Adipocyte (in vitro differentiated cells): ENCODE measurements at places on chromosomes 5 and 9.

DNA sequence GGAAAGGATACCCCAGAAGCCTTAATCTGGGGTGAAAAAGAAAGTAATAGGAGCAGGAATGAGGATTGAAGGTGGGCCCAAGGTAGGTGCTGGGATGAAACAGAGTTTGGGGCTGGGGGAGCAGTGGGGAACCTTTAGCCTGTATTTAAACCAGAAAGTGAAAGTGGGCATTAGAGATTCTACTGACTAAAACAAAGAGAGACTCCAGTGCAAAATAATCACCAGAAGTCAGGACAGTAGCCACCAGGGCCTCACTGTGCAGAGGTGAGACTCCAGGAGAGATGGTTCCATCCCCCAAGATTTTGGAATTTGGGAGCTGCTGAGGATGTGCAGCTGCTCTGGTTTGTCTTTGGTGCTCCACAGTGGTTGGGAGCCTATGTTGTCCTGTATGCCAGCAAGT is 13.1 kb downstream of the DNAJB5 start:
- DNase-seq = no peak

GRCh38 chr9:75233011-75233410 is 144.7 kb downstream of the OSTF1 start:
- no peak for DNase-seq

DNA sequence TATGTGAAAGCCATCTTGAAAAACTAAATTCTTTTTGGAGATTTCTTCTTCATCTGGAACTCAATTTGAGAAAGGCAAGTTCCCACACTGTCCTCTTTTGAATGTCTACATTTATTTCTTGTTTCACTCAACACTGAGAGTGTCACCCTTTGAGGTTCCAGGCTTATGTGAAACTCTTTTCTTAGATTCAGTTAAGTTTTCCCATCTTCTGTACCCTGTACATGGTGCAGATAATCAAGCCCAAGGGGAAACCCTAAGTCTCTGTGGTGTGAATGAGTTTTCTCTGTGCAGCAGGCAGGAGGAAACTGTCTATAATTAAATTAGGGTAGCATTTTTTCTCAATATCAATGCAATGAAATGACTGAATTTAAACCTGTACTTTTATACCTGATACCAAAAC is 72.3 kb upstream of the PRLR start:
- DNase-seq = no peak

- DNase-seq = peak; percentile 34
Measured at GRCh38 chr5:119055294-119055693, 15.6 kb upstream of the DMXL1 start.

DNA sequence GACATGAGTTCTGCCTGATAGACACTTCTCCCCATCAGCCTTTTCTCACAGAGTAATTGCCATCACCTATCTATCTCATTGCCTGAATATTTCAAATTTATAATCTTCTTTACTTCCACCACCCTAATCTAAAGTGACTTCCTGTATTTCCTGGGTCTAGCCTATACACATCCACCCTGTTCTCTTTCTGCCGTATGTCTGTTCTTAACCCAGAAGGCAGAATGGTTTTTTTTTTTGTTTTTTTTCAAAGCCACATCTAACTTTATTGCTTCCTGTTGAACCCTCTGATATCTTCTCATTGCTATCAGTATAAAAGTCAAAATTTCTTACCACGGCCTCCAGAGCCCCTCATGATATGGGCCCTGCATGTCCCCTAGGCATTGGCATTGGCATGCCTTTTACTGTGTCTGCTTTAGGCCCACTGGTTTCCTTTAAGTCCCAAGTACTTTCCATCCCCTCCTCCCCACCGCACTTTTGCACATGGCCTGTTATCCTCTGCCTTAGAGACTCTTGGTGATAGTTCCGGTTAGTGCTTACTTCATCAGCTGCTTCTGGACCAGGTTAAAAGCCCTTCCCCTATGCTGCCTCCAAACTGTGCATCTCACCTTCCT is 159.9 kb downstream of the MAN2A1 start:
- DNase-seq = no peak

DNA sequence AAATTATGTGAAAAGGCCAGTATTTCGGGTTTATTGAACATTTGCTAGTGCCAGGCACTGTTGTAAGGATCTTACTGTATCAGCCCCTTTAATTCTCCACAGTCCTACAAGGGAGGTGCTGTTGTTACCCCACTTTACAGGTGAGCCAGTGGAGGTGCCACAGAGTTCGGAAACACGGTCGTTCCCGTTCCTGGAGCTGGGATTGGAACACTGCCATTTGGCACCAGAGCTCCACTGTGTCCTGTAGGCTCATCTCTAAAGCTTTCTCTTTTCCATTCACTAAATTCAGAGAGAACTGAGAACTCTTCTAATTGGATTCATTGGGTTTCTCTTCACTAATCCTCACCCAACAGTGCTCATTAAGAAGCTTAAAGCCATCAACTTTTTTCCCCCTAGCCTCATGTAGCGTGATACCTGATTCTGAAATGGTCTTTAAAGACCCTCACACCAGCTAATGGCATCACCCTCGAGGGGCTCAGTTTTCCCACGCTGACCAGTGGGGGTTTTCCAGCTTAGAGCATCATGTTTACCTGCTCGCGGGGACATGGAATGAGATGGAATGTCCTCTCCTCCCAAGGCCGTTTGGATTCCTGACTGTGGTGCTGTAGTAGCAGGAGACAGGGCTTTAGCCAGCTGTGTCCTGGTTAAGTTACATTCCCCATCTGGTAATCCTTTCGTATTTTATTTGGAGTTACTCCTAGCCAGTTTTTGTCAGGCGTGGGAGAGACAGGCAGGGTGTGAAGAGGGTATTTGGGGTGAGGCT is 5.8 kb downstream of the ERGIC1 start:
- no peak for DNase-seq

- DNase-seq = no peak
Measured at GRCh38 chr5:91109634-91110033, 273.5 kb downstream of the ARRDC3 start.

DNA sequence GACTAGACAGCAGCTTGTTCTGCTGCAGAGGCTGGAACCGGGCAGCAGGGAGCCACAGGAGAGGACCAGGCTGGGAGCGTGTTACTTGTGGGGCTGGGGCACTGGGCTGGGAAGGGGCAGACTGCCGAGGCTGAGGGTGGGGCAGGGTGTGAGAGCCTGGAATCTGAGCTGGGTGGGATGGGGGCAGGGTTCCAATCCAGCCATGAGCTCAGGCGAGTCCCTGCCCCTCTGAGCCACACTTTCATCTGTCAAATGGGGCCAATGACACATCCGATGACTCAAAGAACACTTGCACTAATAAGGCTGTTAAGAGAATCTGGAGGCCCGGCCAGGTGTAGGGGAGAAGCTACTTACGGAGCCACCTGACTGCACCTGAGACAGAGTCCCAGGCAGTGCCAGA is 18.7 kb upstream of the WDR38 start:
- DNase-seq = no peak

DNA sequence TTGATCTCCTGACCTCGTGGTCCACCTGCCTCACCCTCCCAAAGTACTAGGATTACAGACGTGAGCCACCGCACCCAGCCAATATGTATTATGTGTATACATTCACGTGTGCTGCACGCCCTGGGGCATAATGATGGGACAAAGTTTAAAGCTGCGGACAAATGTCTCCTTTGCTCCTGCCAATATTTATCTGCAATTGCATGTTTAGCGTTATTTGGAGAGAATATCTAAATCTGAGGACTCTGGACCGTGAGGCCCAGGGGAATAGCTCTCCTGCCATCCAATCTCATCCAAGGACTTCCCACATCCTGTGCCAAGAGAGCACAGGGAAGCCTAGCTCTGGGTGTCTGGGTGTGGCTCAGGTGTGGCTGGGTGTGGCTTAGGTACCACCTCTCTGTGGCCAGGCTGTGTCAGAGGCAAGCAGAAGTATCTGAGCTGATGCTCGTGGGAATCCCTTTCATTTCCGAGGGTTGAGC is 6.9 kb upstream of the BOD1 start:
- DNase-seq = no peak

GRCh38 chr5:179297026-179297425 is 48.2 kb downstream of the ADAMTS2 start:
- DNase-seq = no peak

DNA sequence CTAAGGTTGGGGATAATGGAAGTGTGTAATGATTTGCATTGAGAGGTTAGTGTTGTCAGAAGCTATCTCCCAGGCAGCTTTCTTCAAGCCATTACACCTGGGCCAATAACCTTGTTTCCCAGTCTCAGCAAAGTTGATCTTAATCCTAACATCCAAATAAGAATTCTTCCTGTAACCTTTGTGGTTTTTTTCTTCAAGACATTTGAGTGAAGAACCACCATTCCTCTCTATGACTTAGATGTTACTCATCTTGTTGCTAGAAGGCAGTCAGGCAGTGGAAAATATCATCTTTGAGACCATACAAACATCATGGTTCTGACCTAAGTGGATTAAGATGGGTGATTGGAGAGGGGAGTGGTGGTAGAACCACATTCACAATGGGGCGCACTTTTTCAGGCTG is 103.5 kb downstream of the NDUFAF2 start:
- peak; percentile 48 for DNase-seq

DNA sequence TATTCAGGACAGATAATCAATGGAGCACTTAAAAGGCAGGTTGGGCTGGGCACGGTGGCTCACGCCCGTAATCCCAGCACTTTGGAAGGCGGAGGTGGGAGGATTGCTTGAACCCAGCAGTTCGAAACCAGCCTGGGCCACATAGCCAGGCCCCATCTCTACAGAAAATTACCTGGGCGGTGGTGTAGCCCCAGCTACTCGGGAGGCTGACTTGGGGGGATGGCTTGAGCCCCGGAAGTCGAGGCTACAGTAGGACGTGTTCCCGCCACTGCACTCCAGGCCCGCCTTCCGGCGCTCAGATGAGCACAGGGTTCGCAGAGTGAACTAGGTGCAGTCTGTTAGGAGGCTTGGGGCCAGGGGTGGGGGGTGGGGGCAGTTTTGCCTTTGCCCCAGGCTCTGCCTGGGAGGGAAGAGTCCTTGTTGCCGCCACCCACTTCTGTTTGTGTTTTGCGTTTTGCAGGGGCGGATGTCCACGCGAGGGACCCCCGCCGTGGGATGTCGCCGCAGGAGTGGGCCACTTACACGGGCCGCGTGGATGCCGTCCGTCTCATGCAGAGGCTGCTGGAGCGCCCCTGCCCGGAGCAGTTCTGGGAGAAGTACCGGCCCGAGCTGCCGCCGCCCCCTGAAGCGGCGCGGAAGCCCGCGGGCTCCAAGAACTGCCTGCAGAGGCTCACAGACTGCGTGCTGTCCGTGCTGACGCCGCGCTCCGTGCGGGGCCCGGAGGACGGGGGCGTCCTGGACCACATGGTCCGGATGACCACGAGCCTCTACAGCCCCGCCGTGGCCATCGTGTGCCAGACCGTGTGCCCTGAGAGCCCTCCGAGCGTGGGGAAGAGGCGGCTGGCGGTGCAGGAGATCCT is 85.2 kb downstream of the ANKRD33B start:
- no peak for DNase-seq

- no peak for DNase-seq
Measured at GRCh38 chr5:16733331-16734006, 116.7 kb upstream of the RETREG1 start.

DNA sequence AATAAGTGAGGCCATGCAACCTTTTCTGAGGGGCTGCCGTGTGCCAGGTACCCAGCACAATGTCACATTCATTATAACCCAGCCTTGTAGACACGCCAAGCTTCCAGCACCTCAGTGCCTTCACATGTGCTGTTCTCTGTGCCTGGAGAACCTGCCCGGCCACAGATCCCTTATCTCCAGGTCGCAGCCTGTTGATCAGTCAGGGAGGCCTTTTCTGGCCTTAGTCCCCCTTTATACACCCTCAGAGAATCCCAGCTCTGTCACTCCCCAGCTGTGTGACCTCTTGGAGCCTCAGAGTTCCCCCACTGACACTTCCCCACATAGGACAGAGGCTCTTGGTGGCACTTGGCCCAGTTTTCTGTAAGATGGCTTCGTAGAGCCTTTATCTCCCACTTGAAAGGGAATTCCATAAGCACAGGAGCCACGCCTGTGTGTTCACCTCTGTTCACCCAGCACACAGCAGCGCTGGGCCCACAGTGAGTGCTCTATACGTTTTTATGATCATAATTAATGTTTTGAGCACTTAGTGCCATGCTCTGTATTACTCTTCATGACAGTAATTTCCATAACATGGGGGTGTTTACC is 38.7 kb downstream of the NEURL1B start:
- no peak for DNase-seq

GRCh38 chr5:155768332-155768731 is 558.6 kb upstream of the SGCD start:
- no peak for DNase-seq

GRCh38 chr9:105693435-105694189 is 729 bp upstream of the TMEM38B start:
- DNase-seq = peak; percentile 20

DNA sequence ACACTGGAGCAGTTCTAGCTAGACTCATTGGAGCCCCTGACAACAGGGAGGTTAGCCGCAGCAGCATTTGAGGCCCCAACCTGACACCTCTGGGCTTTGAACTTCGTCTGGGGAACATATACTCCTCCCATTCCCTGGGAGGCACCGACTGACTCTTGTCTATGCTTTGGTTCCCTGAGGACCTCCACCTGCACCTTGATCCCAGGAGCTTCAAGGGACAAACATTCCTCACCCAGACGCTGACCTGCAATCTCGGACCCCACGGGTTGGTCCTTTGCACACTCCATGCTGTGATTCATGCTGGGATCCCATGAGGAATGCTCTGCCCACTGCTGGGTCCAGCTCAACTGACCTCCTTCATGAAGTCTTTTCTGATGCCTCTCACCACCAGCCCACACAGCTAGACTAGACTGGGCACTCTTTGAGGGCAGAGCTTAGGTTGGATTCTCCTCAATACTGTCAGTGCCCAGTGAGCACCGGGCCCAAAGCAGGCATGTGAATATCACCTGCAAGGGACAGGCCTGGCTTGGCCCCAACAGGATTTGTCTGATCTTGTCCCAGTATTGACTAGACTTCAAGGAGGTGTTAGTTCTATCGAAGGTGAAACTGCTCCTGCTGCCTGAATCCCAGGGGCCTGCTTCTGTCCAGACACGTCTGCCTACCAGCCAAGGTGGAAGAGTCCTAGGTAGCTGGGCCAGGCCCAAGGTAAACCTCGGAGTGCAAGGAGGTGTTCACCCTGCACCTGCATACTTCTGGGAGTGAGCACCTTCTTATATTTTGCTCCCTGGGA is 51.8 kb upstream of the ZBTB43 start:
- DNase-seq = no peak

GRCh38 chr9:98605116-98605515 is 103.6 kb downstream of the GABBR2 start:
- DNase-seq = no peak

DNA sequence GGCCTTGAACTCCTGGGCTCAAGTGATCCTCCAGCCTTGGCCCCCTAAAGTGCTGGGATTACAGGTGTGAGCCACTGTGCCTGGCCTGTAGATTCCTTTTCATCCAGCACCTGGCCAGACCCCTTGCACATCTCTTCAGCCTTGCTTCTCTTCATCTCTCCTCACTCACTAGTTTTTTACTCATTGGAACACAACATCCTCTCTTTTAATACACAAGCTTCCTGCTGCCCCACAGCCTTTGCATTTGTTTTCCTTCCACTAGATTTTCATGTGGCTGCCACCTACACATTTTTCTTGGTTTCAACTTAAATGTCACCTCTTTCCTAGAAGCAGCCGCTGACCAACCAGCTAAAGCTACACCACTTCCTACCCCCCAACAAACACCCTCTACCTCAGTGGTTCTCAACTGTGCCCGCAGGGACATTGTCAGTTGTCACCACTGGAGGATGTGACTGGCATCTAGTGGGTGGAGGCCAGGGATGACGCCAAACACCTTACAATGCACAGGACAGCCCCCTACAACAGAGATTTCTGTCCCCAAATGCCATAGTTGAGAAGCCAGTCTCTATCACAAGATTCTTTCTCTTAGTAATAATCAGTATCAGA is 33.7 kb downstream of the HAVCR1 start:
- DNase-seq = no peak

GRCh38 chr9:83570359-83570758 is 32.2 kb upstream of the FRMD3 start:
- DNase-seq = peak; percentile 19
